ENCODE measurements at places on chromosomes 13 and 19.

DNA sequence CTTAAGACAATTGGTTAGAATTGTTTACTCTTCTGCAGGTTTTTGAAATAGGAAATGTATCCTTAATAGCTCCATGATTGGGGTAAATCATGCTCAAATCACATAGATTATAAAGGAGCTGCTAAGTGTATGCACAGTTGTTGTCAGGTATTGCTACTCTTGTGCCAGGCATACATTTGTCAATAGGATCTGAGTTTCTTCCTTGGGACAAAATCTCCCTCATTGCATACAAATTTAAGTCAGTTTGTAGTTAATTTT, 109.3 kb upstream of the MLNR start:
- DNase-seq, result no peak

DNA sequence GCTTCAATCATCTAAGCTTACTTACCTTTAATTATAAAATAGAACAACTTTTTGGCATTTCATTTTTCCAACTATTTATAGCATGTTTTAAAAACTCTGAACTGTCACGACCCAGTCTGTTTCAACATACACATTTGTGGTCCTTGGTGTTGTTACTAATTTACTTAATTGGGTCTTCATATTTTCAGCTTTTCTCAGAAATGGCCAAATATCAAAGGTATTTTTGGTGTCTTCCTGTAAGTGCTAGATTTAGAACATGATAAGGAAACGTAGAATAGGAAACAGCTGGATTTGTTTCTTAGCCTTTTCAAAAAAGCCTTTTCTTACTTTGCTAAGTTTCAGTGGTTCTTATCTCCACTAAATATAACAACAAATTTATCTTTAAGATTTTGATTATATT, 11.4 kb downstream of the LPAR6 start:
- no peak for DNase-seq

DNA sequence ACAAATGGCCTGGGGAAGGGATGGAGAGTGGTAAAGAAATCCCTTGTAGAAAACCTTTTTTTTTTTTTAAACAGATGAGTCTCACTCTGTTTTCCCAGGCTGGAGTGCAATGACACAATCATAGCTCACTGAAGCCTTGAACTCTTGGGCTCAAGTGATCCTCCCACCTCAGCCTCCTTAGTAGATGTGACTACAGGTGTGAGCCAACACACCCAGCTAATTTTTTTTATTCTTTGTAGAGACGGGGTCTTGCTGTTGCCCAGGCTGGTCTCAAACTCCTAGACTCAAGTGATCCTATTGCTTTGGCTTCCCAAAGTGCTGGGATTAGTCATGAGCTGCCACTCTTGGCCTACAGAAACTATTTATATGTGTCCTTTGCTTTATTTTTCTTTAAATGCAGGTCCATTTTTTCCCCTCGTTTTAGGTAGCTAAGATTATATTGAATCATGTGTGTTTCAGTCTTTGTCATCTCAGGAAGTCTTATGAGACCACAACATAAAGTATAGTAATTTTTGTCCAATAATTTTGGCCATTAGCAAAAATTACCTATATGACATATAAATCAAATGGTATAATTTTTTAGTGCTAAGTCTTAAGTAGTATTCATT, 10.5 kb downstream of the LPAR6 start:
- no peak for DNase-seq

DNA sequence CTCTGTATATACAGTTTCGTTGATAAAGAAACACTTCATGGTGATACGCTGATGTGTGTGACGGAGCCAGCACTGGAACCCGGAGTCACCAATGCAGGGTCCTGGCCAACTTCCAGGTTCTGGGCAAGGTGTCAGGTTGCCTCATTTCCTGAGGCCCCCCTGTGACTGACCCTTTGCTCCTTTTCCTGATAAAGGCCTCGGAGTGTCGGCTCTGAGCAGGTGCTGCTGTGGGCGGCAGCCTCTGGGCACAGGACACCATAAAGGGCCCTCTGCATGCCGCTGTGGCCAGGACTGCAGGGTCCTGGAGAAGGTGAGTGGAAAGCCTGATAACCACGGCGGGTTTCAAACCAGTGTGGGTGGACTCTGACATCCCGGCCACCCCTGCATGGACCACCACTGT, 17.3 kb upstream of the MYDGF start:
- DNase-seq, result peak; percentile 13

DNA sequence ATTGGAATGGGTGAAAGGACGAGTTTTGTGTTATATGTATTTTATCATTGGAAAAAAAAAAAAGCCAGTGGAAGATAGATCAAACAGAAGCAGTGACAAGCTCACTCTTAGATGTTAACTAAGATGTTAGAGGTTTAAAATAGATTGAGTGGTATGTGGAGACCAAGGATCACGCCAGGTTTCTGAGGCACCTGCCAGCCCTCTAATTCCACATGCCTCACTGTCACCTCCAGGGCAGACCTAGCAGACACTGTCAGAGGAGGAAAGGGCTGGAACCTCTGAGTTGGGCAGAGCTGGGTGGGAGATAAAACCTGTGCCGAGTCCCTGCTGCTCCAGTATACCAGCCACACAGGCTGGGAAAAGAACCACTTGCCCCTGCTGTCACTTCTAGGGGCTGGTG, 57.5 kb upstream of the SIAH3 start:
- DNase-seq, result no peak

DNA sequence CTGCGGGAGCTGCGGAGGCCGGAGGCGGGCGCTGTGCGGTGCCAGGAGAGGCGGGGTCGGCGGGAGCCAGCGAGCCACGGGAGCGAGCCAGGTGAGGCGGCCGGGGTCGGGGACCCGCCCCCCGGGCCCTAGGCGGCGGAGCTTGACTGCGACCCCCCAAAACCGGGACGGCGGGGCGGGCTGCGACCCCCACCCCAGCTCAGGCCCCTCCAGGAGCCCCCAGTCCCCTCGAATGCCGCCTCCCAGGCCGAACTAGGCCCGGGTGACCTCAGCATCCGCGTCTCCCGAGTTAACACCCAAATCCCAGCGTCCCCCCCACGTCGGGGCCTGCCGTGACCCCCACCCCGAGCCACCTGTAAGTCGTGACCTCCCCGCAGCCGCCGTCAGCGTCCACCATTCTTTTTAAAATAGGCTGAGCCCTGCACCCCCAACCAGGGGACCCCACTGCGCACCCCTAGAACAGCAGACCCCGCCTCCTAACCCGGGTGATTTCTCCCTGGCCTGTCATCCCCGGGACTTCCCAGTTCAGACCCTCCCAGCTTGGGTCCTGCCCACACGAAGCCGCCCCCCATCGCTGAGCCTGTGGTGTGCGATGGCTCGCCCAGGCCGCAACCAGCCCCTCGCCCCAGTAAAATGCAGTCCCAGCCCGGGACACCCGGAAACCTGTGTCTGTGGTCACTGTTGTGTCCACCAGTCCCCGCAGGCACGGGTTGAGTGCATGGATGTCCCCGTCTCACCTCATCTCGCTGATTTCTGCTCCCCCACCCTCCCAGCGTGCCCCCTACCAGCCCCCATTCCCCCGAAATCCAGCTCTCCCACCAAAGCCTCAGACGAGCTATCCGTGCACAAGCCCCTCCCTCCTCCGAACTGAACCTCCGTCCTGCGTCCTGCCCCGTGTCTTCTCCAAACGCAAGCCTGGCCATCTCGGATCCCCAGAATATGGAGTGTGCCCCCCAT, 551 bp downstream of the FZR1 start:
- no peak for DNase-seq
